ENCODE measurements at places on chromosomes 6 and 20.

DNA sequence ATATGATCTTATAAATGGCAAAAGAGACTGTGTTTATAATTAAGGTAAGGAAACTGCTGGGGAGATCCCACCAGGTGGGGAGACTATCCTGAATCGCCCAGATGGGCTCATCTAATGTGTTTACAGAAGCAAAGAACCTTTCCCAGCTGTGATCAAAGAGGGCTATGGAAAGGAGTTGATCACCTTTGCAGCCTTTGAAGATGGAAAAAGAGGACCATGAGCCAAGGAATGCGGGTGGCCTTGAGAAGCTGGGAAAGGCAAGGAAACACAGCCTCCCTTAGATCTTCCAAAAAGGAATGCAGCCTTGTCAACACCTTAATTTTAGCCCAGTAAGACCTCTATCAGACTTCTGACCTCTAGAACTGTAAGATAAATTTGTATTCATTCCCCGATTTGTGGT is 66.5 kb upstream of the ADGRG6 start:
- H3K4me3 ChIP-seq, result no peak overlapping the region
- H3K4me1 ChIP-seq, result no peaks in the 10 kb centered on the region
- no peaks in the 10 kb centered on the region for H3K27me3 ChIP-seq
- H3K27ac ChIP-seq, result no peak overlapping the region

- H3K4me1 ChIP-seq, result 0 out of 2 replicates have a peak, but pooled peaks cover 6% of the 10 kb centered on the region
- no peaks in the 10 kb centered on the region for H3K27me3 ChIP-seq
- H3K27ac ChIP-seq, result no peak overlapping the region
- no peak overlapping the region for H3K4me3 ChIP-seq
- no peak for DNase-seq
- no peaks in the 10 kb centered on the region for H3K36me3 ChIP-seq
Measured at GRCh38 chr6:121856296-121856695, 420.9 kb downstream of the GJA1 start.

- DNase-seq, result no peak
- peaks cover 39% of the 10 kb centered on the region for H3K4me1 ChIP-seq
- H3K4me3 ChIP-seq, result no peak overlapping the region
- no peak overlapping the region for H3K27ac ChIP-seq
Measured at GRCh38 chr6:107611094-107611810, 121.3 kb downstream of the SOBP start.

GRCh38 chr6:76885861-76886301 is 577.4 kb downstream of the HTR1B start:
- no peak overlapping the region for H3K27ac ChIP-seq
- no peak for DNase-seq
- H3K4me3 ChIP-seq, result no peak overlapping the region
- no peaks in the 10 kb centered on the region for H3K27me3 ChIP-seq
- H3K36me3 ChIP-seq, result no peaks in the 10 kb centered on the region

- no peaks in the 10 kb centered on the region for H3K27me3 ChIP-seq
- H3K27ac ChIP-seq, result no peak overlapping the region
- no peak for DNase-seq
- no peak overlapping the region for H3K4me3 ChIP-seq
Measured at GRCh38 chr20:62741701-62742491, 33.3 kb downstream of the NTSR1 start.

DNA sequence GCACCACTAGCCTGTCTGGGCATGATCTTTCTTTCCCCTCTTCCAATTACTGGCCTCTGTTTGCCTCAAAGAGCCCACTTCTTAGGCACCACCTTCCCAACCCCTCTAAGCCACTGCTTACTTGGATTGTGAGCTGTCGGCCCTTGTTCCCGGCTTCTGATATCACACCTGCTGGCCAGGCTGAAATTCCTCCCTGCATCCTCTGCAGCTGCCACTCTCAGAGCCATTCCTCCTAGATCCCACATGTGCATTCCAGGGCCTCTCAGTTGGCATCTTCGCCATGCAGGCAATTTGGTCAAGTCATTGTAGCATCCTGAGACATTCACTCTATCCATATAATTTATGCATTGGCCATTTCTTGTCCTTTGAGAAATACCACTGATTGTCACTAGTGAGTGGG is 135.9 kb downstream of the OLIG3 start:
- H3K36me3 ChIP-seq, result no peaks in the 10 kb centered on the region
- no peaks in the 10 kb centered on the region for H3K4me1 ChIP-seq
- DNase-seq, result no peak

DNA sequence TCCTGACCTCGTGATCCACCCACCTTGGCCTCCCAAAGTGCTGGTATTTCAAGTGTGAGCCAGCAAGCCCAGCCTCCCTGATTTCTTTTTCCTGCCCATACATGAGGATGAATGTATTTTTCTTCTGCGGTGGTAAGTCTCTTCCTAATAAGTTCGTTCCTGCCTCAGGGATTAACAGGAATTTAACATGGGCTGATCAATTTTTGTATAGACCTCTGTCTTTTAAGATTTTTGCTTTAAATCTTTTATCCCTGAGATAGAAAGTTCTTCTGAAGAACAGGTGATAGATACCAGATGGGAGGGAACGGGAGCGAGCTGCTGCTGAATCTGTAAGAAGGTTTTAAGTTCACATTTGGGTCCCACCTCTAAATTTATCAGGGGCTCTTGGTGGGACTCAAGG is 7.0 kb upstream of the ZNFX1 start:
- H3K4me1 ChIP-seq, result peaks cover 10% of the 10 kb centered on the region
- H3K36me3 ChIP-seq, result peaks cover 82% of the 10 kb centered on the region
- peak overlapping the region; percentile 20 for H3K4me3 ChIP-seq

- no peaks in the 10 kb centered on the region for H3K36me3 ChIP-seq
- no peak for DNase-seq
- H3K4me1 ChIP-seq, result peaks cover 5% of the 10 kb centered on the region
- H3K27ac ChIP-seq, result 0 out of 2 replicates have a peak overlapping the region, but pooled peaks have one; percentile 26
Measured at GRCh38 chr6:100879317-100879716, 1.8 kb downstream of the ASCC3 start.

DNA sequence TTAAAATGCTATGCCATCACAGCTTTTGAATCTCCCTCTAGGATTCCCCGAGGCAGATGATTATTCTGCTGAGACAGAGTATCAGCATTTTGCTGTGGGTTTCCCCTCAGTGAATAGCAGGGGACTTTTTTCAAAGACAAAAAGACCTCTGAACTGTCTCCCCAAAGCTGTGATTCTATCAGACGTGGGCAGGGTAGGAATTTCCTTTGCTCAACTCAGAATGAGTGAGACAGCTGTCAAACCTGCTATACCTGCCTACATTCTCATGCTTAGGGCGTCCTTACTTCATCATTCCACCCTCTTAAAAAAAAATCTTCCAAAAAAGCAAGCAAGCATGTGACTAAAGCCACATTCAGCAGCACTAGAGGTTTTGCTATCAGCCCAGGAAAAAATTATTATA is 147.6 kb upstream of the FAM83B start:
- no peak overlapping the region for H3K27ac ChIP-seq
- no peak overlapping the region for H3K4me3 ChIP-seq

DNA sequence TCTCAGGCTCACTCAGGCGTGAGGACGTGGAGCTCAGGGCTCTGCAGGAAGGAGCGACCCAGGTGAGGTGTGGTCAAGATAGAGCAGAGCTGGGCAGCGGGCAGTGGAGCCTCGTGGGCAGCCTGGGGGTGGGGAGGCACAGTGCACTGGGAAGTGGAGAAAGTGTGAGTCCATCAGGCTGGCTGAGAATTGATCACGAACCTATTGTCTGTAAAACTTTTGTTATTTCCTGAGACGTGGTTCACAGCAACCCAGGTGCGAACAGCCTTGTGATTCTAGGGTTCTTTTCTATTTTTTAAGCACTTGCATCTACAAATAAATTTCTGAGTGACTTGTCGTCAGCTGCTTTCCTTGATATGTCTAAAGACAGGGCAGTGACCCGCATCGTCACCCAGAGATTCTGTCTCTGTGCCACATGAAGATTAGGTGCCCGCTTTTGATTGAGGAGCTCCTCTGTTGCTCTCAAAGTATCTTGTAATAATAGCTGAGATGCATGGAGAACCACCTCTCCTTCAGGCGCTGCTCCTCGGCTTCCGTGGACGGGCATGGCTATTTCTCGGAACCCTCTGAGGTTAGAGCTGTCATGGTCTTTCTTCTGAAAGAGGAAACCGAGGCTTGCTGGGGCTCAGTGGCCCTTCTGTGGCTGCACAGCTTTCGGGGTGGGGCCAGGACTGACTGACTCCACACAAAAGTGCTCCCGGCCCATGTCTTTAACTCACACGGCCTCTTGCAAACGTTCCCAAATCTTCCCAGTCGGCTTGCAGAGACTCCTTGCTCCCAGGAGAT is 662 bp upstream of the CCR6 start:
- no peaks in the 10 kb centered on the region for H3K4me1 ChIP-seq
- no peak overlapping the region for H3K4me3 ChIP-seq
- H3K27ac ChIP-seq, result no peak overlapping the region
- no peaks in the 10 kb centered on the region for H3K36me3 ChIP-seq

DNA sequence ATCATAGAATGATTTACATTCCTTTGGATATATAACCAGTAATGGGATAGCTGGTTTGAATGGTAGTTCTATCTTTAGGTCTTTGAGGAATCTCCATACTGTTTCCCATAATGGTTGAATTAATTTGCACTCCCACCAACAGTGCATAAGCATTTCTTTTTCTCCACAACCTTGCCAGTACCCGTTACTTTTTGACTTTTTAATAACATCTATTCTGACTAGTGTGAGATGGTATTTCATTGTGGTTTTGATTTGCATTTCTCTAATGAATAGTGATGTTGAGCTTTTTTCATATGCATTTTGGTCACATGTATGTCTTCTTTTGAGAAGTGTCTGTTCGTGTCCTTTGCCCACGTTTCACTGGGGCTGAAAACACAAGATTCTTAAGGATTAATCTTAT is 107.3 kb downstream of the TINAG start:
- DNase-seq, result no peak
- no peak overlapping the region for H3K27ac ChIP-seq
- no peaks in the 10 kb centered on the region for H3K36me3 ChIP-seq
- H3K4me3 ChIP-seq, result no peak overlapping the region
- no peaks in the 10 kb centered on the region for H3K27me3 ChIP-seq

- no peak for DNase-seq
- no peaks in the 10 kb centered on the region for H3K4me1 ChIP-seq
- H3K36me3 ChIP-seq, result no peaks in the 10 kb centered on the region
- H3K27me3 ChIP-seq, result no peaks in the 10 kb centered on the region
- H3K27ac ChIP-seq, result no peak overlapping the region
Measured at GRCh38 chr6:257774-258173, 34.5 kb upstream of the DUSP22 start.
